ENCODE measurements at places on chromosomes 7 and 10.

- no peak for DNase-seq
Measured at GRCh38 chr10:74394416-74394969, 243.5 kb downstream of the ADK start.

GRCh38 chr7:105097619-105098018 is 83.6 kb downstream of the KMT2E start:
- no peak for DNase-seq

DNA sequence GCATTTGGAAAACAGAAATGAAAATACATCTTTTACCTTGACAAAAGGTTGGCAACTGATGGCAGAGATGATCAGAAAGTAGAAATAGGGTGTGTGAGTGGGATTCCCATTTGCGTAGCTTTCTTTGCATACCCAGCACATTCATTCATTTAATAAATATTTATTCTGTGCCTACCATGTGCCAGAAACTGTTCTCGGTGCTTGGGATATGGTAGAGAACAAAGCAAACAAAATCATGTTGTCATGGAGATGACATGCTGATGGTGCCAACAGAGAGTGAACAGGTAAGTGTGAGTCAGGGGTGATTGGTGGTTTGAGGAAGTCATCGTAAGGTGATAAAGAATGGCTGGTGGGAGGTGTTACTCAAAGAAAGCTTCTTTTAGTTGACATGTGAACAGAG is 45.4 kb downstream of the CACNB2 start:
- DNase-seq: no peak

GRCh38 chr10:103691723-103692435 is 163.5 kb downstream of the SH3PXD2A start:
- peak; percentile 78 for DNase-seq

- DNase-seq: no peak
Measured at GRCh38 chr7:49670991-49671390, 102.4 kb upstream of the VWC2 start.

DNA sequence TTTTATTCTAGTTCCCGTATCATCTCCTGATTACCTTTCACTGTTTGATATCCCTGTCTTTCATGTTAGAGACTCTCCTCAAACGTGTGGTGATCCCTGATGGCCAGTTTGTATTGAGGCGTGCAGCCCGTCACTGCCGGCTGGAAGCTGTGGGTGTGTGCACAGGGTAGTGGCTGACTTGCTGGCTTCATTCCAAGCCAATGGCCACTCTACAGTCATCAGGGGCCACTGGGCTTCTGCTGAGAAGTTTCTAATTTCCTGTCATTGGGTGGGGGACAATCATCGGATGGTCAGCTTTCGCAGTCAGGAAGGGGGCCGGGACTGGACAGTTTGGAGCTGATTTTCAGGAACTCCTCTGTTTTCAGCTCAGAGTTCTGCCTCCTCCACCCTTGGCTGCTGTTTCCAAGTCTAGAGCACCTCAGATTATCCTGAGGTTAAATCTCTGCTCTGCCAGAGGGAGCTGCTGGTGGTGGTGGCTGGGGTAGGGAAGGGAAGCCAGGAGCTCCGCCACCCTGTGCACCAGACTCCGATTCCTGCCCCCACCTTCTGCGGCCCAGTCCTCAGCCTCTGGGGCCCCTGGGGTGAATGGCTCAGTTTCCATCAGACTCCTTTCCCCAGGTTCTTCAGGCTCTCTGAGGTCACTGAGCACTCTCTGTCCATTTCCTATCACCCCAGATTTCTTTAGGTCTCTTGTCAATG is 34.9 kb downstream of the BAIAP2L1 start:
- DNase-seq: no peak

- DNase-seq: no peak
Measured at GRCh38 chr7:45622058-45622457, 47.9 kb downstream of the ADCY1 start.

DNA sequence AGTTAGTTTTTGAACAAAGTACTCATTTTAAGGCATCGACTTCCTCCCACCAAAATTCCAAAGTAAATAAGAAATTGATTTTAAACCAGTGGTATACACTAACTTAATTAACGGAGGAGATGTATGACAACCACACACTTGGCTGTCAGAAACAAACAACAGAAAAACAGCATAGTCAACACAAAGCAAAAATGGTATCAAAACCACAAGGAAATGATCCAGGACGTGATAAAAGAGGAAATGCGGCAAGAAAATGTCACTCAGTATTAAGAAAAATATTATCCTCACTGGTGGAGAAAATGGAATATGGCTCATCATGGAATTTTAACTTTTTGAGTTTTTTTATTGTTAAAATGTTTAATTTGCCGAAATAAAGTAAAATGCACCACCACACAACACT is 17.5 kb downstream of the KIAA1549 start:
- DNase-seq: no peak

GRCh38 chr10:11336722-11337162 is 274.7 kb downstream of the USP6NL start:
- DNase-seq: no peak

DNA sequence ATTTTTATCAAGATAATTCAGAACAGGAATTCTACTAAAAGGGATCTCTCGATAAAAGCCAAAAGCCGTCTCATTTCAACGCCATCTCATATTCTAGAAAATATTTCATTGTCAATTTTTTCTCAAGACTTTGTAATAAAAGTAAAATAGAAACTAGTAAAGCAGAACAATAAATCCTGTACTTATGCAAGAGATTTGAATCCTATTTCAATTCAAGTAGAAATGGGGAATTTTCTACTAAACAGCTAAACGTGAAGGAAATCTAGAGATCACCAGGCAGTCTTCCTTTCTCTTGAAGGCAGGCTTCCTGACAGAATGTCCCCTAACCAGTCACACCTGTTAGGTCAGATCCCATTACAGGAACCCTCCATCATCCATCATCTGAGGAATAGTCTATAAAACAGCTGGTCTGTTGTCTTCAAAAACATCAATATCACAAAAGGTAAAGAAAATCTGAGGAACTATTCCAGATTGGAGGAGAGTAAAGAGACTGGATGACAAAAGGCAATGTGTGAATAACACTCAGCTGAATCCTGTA is 23.7 kb downstream of the USP6NL start:
- DNase-seq: no peak

DNA sequence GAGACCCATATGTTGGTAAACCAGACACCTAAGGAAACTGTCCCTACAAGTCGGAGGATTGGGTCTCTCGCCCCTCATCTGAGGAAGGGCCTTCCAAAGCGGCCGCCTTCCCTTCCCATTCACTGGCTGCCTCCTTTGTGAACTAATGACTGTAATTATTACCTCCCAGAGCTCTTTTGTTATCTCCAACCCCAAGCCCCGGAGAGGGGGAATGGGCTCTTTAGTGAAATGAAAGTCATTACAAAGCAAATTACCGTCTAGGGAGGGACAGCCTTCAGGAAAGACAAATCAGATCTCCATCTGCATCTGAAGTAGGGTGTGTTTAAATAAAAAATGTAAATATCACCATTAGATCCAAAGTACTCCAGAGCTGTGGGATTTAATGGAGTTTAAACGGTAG is 2.6 kb upstream of the GAD2 start:
- no peak for DNase-seq

GRCh38 chr10:133100706-133101415 is 13.1 kb downstream of the ADGRA1 start:
- no peak for DNase-seq

GRCh38 chr7:67843001-67843565 is 846.5 kb downstream of the TYW1 start:
- DNase-seq: no peak

GRCh38 chr10:97135464-97135863 is 50.3 kb downstream of the SLIT1 start:
- no peak for DNase-seq

- no peak for DNase-seq
Measured at GRCh38 chr7:2037301-2037807, 195.4 kb downstream of the MAD1L1 start.

- no peak for DNase-seq
Measured at GRCh38 chr7:12328888-12329770, 74.5 kb downstream of the VWDE start.

GRCh38 chr10:18476076-18476647 is 175.2 kb downstream of the NSUN6 start:
- DNase-seq: no peak

- DNase-seq: no peak
Measured at GRCh38 chr7:18458830-18459229, 36.7 kb upstream of the HDAC9 start.

- no peak for DNase-seq
Measured at GRCh38 chr7:137480401-137480800, 136.9 kb upstream of the PTN start.

DNA sequence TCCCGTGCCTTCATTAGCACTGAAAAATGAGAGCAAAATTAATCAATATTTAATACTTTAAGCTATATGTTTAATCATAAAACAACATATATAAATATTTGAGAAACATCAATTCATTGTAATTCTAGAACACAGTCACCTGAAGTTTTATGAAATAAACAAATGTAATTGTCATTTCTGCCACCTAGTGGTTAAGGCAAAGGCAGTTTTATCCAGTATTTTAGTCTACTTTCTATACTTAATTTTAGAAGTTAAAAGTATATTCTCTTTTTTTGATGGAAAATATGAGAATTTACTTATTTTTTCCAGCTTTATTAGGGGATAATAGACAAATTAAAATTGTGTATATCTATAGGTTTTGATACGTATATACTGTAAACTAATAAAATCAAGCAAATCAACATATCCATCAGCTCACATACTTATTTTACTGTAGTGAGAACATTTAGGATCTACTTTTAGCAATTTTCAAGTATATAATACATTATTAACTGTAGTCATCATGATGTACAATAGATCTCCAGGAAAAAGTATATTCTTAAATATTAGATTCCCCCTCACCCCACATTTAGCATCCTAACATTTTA is 16.9 kb downstream of the PCGF6 start:
- peak; percentile 42 for DNase-seq

GRCh38 chr7:9890092-9890491 is 1083.6 kb upstream of the PHF14 start:
- DNase-seq: no peak

DNA sequence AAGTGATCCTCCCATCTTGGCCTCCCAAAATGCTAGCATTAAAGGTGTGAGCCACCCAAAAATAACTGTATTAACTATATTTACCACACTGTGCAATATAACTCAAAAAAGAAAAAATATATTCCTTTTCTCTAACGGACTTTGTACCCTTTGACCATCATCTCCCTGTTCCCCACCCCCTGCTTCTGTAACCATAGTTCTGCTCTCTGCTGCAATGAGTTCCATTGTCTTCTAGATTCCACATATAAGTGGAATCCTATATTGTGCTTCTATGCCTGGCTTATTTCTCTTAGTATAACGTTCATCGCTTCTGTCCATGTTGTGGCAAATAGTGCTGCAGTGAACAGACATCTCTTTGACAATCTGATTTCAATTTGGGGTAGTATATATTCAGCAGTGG is 4.2 kb downstream of the TMEM248 start:
- DNase-seq: no peak

DNA sequence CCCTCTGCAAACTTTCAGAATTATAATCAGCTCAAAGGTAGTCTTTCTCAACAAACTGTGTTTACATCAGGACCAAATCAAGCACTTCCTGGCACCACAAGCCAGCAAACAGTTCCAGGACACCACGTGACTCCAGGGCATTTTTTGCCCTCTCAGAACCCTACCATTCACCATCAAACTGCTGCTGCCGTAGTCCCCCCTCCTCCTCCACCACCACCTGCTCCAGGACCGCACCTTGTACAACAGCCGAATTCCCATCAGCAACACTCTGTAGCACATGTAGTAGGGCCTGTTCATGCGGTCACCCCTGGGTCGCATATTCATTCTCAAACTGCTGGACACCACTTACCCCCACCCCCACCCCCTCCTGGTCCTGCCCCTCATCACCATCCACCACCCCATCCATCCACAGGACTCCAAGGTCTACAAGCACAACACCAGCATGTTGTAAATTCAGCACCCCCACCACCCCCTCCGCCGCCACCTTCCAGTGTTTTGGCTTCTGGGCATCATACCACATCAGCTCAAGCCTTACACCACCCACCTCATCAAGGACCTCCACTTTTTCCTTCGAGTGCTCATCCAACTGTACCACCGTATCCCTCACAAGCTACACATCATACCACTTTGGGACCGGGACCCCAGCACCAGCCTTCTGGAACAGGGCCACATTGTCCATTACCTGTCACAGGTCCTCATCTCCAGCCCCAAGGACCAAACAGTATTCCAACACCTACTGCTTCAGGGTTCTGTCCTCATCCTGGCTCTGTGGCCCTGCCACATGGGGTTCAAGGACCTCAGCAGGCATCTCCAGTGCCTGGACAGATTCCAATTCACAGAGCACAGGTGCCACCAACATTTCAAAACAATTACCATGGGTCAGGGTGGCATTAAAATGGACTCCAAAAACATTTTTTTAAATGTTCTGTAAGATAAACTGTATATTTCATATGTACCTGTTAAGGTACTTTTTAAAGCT is 98.7 kb downstream of the KMT2E start:
- no peak for DNase-seq

GRCh38 chr7:36661135-36661840 is 63.0 kb downstream of the AOAH start:
- no peak for DNase-seq

DNA sequence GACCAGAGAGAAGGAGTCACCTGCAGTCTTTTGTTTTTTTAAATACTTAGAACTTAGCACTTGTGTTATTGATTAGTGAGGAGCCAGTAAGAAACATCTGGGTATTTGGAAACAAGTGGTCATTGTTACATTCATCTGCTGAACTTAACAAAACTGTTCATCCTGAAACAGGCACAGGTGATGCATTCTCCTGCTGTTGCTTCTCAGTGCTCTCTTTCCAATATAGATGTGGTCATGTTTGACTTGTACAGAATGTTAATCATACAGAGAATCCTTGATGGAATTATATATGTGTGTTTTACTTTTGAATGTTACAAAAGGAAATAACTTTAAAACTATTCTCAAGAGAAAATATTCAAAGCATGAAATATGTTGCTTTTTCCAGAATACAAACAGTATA is 13.5 kb downstream of the GHITM start:
- DNase-seq: no peak

DNA sequence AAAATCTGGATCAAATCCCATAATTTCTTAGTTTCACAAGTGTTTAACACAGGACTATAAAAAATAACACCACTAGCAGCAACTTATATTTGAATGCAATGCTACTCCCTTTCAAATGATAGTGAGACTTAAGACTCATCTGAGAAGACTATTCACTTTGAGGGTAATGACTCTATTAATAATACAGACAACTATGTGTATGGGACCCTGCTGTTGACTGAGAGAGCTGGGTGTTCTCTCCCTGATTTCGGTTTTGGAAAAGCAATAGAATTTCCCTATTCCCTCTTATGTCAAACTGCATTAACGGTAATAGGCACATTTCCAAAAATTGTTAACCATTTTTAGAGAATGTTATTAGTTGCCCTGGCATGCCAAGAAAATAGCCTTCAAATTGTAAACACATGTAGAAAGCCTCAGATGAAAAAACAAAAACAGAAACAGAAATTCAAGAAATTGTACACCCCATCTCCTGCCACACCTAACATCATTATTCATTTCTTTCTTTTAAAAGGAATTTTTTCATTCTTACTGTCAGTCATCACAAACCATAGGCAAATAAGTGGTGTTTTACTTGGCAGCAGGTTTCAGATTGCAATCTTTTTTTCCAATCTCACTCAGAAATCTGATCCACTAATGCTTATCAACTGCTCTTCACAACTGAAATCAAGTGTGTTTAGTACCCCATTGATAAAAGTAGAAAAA is 153.7 kb downstream of the TFPI2 start:
- no peak for DNase-seq

- DNase-seq: no peak
Measured at GRCh38 chr7:961546-962400, 7.3 kb upstream of the ADAP1 start.

- DNase-seq: no peak
Measured at GRCh38 chr10:24792638-24793037, 69.0 kb upstream of the ARHGAP21 start.
